ENCODE measurements at places on chromosomes 2 and 18.
A peak's percentile ranks its signal among the peaks of the same experiment; 100 is the strongest.

GRCh38 chr2:19947184-19947940, 42.5 kb downstream of the WDR35 start:
- DNase-seq, result no peak

- no peak for DNase-seq
Measured at GRCh38 chr2:196592911-196593881, 46.3 kb upstream of the CCDC150 start.

DNA sequence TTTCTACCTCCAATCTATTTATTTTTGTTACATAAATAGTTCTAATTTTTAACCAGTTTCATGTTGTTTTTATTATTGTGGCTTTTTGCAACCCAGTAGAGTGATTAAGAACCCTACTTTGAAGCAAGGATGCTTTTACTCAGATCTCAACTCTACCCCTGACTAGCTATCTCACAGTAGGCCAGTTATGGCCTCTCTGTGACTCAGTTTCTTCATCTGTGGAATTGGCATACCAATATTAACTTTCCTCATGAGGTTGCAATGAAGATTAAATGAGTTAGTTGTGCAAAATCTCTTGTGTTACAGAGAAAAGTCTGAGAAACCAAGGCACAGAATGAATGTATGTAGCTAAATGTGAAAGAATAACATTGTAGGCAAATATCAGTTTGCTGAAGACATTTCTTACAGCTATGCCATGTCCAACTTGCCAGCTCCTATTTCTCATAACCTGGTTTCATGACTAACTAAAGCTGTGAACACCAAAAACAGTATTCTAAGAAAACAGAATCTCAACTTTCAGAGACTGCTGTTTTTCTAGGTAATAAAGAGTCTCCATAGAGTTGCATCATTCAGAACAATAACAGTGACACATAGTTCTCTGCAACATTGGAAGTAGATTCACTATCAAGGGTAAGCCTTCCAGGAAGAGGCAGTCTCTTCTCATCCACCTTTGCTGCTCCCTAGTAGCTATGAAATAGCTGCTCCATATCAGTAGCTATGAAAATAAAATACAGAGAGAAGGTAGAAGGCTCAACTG, 33.2 kb upstream of the CYTIP start:
- DNase-seq, result no peak

DNA sequence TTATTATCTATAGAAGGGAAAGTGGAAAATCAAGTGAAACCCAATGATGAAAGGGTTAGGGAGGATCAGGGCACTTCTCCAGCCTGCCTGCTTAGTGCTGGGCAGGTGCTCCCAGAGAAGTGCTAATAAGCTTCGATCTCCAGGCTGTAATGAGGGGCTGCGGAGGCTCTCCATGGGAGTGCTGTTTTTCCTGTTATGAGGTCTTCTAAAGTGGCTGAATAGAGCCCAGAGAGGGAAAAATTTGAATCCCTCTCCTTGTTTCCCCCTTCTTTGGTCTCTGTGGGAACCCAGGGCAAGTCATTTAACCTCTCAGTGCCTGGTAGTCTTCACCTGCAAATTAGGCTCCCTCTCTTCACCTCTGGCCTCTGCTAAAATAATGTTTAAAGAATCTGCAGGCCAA, 351.7 kb upstream of the DCC start:
- DNase-seq, result no peak

- DNase-seq, result no peak
Measured at GRCh38 chr18:59715966-59716369, 18.7 kb upstream of the CCBE1 start.

DNA sequence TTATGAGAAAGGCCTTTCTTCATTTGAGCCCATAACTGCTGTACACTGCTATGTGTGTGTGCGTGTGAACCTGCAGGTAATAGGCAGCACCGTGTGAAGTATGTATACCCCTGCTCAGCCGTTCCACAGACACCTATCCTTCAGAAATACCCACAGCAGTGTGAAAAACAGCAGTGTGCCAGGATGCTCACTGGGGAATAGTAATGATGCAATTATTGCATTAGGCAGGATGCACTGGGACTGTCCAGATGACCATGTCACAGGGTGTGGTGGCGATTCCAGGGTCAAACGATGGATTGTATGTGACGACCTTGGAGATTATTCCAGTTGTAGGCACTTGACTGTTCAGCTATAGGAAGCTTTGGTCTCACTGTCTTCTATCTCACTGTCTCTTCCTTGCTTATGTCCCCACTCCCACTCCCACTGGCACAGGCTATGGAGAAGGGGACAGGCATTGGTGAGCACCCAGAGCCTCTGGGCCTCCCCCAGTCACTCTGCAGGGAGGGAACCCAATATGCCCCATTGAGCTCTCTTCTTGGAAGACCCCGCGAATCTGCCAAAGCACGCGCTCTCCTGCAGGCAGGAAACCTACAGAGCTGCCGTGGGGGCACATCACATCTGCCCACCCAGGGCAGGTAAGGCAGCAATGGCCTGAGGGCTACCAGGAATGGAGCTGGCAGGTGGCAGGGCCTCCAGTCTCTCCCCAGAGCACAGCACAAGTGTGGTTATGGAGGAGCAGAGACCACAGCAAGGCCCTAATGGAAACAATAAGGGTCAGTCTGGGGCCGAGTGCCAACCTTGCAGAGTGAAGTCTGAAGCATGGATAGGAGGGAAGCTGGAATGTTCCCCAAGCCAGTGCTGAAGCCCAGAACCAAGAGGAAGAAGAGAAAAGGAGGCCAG, 518.9 kb upstream of the RAB6C start:
- no peak for DNase-seq

DNA sequence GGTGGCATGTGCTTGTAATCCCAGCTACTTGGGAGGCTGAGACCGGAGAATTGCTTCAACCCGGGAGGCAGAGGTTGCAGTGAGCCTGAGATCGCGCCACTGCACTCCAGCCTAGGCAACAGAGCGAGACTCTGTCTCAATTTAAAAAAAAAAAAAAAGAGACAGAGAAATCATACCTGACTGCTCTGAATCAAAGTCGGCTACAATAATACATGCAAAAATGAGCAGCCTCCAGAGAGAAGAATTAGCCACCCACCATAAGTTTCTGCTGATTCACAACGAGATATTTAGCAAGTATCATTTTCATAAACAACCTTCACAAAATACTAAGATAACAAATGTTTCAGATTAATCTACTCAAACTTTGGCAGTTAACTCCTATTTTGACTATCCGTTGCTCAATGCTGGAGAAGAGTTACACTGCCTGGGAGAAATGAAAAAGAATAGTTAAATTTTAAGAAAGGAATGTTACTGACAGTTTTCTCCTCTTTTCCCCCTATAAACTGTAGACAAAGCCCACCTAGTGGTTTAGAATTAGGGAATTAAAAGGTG, 1.5 kb downstream of the OSBPL1A start:
- DNase-seq, result no peak

- no peak for DNase-seq
Measured at GRCh38 chr2:229571243-229571642, 143.1 kb downstream of the DNER start.

- no peak for DNase-seq
Measured at GRCh38 chr2:127014630-127015029, 92.3 kb downstream of the BIN1 start.

GRCh38 chr2:8234757-8235374, 447.0 kb upstream of the ID2 start:
- peak; percentile 85 for DNase-seq

DNA sequence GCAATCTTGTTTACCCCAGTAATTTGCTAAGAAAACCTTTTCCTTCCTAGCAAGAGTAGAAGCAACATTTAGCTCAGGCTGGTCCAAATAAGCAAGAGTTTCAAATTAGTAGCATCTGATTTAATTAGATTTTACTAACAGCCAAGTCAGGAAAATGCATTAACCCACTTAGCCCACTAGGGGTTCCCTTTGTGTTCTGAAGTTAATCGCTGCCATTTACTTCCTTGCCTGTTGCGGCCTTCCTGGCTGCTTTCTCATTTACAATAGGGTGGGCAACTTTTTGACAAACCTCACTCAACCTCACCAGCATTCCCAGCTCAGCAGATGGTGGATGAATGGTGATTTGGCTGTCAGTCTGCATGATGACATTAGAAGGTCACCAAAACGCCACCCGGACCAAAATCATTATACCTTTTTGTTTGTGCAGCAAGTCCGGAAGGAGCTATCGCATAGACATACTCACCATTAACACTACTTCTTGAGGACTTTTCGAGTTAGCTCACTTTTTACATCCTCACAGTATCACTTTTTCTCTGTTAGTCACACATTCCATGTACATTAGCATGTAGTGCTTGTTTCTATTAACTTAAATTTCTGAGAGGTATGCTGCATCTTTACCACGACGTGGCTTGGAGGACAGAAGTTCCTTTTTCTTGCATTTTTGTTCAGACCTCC, 101.5 kb upstream of the SETBP1 start:
- DNase-seq, result peak; percentile 8

- no peak for DNase-seq
Measured at GRCh38 chr2:7516484-7517063, 599.4 kb downstream of the RNF144A start.

GRCh38 chr18:63422864-63423304, 608 bp upstream of the VPS4B start:
- DNase-seq, result no peak

DNA sequence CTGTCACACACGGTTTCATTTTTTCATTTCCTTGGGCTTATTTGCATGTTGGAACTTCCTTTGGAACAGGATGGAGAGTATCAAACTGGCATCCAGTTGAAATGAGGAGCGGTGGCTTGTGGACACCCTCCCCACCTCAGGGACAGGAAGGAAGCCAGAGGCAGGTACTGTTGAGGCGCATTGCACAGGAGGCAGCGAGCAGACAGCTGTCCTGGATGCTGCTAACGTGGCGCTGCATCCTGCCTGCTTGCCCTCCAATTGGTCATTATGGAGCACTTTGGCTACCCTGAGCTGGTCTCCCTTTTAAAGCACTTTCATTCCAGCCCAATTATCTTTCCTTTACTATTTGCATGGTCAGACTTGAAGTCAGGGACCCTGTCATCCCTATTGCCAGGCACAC, 80.7 kb upstream of the ITGA4 start:
- DNase-seq, result no peak

DNA sequence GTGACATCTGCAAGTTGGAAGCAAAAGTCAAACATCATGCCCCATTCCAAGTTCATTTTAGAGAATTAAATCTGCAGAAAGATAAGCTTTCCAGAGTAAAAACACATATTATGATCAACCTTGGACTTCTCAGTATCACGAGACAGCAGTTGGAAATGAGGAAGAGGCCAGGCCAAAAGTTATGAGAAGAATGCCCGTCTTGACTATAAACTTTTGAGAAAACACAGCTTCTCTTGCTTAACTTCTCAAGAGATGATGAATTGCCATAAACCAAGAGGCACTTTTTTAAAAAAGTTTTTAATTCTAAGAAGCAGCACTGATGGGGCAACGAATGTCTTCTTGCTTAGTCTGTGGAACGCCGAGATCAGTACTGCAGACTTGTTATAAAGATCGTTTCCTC, 52.6 kb upstream of the NFU1 start:
- no peak for DNase-seq

- no peak for DNase-seq
Measured at GRCh38 chr2:72015266-72015665, 132.4 kb downstream of the CYP26B1 start.

DNA sequence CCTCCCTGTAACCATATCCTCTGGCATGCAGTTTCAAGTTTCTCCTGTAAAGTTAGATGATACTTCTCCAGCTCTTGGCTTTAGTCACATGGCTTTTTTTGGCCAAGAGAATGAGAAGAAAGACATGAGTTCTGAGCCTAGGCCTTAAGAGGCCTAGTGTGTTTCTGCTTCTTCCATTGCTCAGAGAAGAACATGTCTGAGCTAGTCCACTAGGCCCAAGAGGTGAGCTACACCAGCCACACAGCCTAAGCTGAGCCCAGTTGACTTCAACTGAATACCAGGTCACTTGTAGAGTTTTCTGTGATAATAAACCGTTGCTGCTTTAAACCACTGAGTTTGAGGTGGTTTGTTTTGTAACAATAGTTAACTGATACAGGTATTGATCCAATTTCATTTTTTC, 19.9 kb upstream of the EFEMP1 start:
- no peak for DNase-seq

DNA sequence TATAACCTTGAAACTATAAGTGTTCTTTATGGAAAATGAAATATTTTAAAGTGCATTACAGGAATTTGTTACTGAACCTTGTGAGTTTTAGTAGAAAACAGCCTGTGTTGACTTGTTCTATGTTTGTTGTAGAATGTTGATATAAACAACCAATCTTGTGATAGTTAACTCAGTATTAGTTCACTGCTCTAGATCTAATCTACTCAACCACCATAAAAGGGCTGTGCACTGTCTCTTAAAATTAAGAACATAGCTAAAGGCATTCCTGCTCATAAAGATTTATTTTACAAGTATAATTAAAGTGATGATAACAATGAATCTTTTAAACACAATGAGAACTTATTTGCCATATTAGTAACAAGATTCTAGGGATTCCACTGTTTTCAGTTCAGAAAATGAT, 110.5 kb upstream of the KLF7 start:
- DNase-seq, result no peak

DNA sequence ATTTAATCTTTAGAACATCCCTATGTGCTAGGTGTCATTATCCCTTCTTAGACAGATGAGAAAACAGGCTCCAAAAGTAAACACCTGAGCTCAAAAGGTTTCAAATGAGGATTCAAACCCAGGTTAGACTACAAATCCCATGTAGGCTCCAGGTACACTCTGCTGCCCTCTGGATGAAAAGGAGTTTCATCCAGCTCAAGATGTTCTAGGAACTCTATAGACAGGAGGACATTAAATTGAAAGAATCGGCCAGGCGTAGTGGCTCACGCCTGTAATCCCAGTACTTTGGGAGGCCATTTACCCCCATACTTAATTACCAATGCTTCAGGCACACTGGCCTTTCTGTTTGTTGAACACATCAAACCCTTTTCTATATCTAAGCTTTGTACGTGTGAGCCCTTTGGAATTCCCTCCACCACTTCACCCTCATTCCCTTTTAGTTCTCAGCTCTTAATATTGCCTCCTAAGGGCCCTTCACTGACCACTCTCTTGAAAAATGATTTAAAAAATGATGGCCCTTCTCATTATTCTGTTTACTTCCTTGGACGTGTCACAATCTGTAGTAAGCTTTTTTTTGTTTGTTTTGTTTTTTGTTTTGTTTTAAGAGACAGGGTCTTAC, 10.7 kb downstream of the SLC25A12 start:
- DNase-seq, result no peak

- DNase-seq, result no peak
Measured at GRCh38 chr2:27857417-27858172, 32.6 kb downstream of the RBKS start.

- DNase-seq, result no peak
Measured at GRCh38 chr2:134681201-134681600, 37.6 kb downstream of the TMEM163 start.

DNA sequence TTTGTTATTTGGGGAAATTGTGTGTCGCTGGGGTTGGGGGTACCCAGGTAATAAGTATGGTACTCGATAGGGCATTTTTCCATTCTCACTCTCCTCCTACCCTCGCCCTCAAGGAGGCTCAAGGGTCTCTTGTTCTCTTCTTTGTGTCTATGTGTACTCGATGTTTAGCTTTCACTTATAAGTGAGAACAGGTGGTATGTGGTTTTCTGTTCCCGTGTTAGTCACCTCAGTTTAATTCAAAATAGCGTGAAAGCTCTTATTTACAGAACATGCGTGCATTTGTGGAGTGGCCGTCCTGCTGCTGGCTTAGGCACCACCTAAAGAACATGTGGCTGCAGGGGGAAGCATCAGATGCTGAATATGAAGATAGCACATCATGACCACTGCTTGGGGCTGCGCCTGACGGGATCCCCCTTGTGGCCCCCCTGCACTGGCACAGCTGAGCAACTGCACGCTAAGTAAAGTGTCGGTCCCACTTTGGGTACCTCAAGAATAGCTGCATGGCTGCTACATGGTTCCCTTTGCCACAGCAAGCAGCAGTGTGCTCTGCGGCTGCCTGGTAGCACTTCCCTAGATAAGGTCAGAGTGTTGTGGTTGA, 569.0 kb downstream of the DCDC2C start:
- DNase-seq, result no peak

GRCh38 chr2:53317861-53318260, 449.7 kb upstream of the CHAC2 start:
- no peak for DNase-seq
